ENCODE measurements at places on chromosomes 4 and X. TPM values are rescaled to one million over a fixed set of nuclear protein-coding genes. Genes with fewer than 3 reads are reported as not detected.

GRCh38 chr4:99625369-99625768 is 32.3 kb downstream of the C4orf54 start:
- H3K36me3 ChIP-seq = no peaks in the 10 kb centered on the region
- H3K4me3 ChIP-seq = no peak overlapping the region
- H3K27me3 ChIP-seq = no peaks in the 10 kb centered on the region
- DNase-seq = no peak
- H3K4me1 ChIP-seq = no peaks in the 10 kb centered on the region

DNA sequence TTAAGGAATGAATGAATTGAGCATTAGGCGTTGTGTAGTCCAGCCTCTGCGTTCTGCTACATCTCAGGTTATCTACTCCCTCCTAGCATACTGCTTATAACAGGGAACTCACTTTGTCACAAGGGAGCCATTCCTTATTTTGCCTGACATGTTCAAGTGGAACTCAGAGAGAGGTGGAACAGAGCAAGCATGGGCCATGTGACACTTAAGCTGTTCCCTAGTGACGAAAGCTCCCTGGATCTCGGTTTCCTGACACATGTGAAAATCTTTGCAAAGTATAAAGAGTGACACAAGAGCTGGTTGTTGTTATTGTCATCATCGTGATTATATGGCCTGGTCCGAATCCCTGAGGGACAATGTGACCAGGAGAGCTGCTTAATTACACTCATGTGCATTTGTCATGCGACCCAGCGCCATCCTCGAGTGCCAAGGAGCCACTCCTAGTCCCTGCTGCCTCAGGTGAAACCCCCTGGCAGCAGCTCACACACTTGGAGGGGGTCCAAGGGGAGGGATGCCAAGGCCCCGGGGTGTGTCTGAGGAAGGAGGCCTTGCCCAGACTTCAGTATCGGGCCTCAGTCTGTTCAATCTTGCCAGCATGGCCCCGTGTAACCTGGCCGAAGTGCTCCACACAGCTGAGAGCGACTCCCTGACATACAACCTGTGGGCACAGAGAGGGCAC is 98.5 kb upstream of the MAP3K15 start:
- peak; percentile 93 for DNase-seq
- no peaks in the 10 kb centered on the region for H3K36me3 ChIP-seq
- H3K27ac ChIP-seq = peak overlapping the region; percentile 62

GRCh38 chrX:36684053-36684452 is 324.1 kb upstream of the FAM47C start:
- no peaks in the 10 kb centered on the region for H3K27me3 ChIP-seq
- no peak for DNase-seq
- H3K4me3 ChIP-seq = no peak overlapping the region
- H3K36me3 ChIP-seq = no peaks in the 10 kb centered on the region

GRCh38 chrX:78759081-78759480 is 11.6 kb downstream of the LPAR4 start:
- H3K36me3 ChIP-seq = no peaks in the 10 kb centered on the region
- H3K4me3 ChIP-seq = no peak overlapping the region
- H3K27me3 ChIP-seq = no peaks in the 10 kb centered on the region
- H3K4me1 ChIP-seq = no peaks in the 10 kb centered on the region
- DNase-seq = no peak

DNA sequence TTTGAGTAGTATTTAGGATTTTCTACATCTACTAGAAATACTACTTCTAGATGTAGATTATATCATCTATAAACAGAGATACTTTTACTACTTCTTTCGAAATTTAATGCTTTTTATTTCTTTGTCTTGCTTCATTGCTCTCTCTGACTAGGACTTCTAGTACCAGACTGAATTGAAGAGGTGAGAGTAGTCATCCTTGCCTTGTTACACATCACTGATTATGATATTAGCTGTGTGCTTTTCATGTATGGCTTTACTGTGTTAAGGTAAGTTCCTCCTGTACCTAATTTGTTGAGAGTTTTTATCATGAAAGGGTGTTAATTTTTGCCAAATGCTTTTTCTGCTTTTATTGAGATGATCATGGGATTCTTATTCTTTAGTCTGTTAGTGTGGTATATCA is 19.6 kb upstream of the IL2 start:
- no peaks in the 10 kb centered on the region for H3K27me3 ChIP-seq
- no peak for DNase-seq
- H3K4me1 ChIP-seq = no peaks in the 10 kb centered on the region
- no peak overlapping the region for H3K27ac ChIP-seq
- no peaks in the 10 kb centered on the region for H3K36me3 ChIP-seq

- H3K4me3 ChIP-seq = no peak overlapping the region
- no peaks in the 10 kb centered on the region for H3K4me1 ChIP-seq
- no peak overlapping the region for H3K27ac ChIP-seq
- H3K36me3 ChIP-seq = no peaks in the 10 kb centered on the region
- no peaks in the 10 kb centered on the region for H3K27me3 ChIP-seq
Measured at GRCh38 chrX:135295238-135295943, 13.9 kb upstream of the ETDC start.

DNA sequence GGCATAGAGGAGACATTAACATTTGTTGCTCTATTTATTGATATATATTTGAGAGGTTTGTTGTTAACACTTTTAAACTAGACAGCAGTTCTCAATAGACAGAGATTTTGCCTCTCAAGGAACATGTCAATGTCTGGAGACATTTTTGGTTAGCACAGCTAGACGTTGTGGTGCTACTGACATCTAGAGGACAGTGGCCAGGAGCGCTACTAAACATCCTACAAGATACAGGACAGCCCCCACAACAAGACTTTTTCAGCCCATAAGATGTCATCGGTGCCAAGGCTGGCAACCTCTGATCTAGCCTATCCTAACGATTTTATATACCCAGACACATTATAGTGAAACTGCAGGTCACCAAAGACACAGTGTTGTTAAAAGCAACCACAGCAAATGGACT is 18.4 kb upstream of the CTSO start:
- H3K4me3 ChIP-seq = no peak overlapping the region
- no peaks in the 10 kb centered on the region for H3K4me1 ChIP-seq
- H3K27me3 ChIP-seq = no peaks in the 10 kb centered on the region
- no peak for DNase-seq
- H3K27ac ChIP-seq = no peak overlapping the region
- H3K36me3 ChIP-seq = no peaks in the 10 kb centered on the region

GRCh38 chrX:136094962-136095361 is 52.4 kb upstream of the FHL1 start:
- H3K27me3 ChIP-seq = no peaks in the 10 kb centered on the region
- no peak overlapping the region for H3K27ac ChIP-seq
- no peak overlapping the region for H3K4me3 ChIP-seq

DNA sequence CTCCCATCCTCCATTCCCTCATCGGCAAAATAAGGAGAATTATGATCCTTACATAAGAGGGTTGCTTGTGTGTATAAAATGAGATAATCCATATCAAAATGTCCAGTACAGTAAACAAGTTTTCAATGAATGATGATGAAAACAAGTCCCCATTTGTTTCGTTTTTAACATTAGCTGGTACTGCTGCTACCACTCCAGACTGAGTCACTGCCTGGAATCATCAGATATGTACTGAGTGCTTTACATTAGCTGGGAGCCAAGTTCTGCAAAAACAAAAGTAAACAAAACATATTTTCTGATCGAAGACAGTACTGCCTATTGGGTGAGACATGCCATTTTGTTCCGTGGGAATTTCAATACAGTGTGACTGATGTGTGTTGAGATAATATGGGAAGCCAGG is 123.2 kb upstream of the IGFBP7 start:
- no peak overlapping the region for H3K27ac ChIP-seq
- H3K4me1 ChIP-seq = no peaks in the 10 kb centered on the region
- H3K36me3 ChIP-seq = no peaks in the 10 kb centered on the region
- H3K4me3 ChIP-seq = no peak overlapping the region
- H3K27me3 ChIP-seq = no peaks in the 10 kb centered on the region

GRCh38 chrX:48522291-48522690 is 683 bp downstream of the EBP start:
- H3K27me3 ChIP-seq = no peaks in the 10 kb centered on the region
- peaks cover 4% of the 10 kb centered on the region for H3K4me1 ChIP-seq
- H3K27ac ChIP-seq = peak overlapping the region; percentile 71
- H3K4me3 ChIP-seq = no peak overlapping the region
- no peak for DNase-seq

- no peak overlapping the region for H3K4me3 ChIP-seq
- no peaks in the 10 kb centered on the region for H3K36me3 ChIP-seq
- H3K27ac ChIP-seq = no peak overlapping the region
- H3K4me1 ChIP-seq = no peaks in the 10 kb centered on the region
- H3K27me3 ChIP-seq = no peaks in the 10 kb centered on the region
Measured at GRCh38 chr4:26507286-26507685, 17.0 kb upstream of the CCKAR start.

DNA sequence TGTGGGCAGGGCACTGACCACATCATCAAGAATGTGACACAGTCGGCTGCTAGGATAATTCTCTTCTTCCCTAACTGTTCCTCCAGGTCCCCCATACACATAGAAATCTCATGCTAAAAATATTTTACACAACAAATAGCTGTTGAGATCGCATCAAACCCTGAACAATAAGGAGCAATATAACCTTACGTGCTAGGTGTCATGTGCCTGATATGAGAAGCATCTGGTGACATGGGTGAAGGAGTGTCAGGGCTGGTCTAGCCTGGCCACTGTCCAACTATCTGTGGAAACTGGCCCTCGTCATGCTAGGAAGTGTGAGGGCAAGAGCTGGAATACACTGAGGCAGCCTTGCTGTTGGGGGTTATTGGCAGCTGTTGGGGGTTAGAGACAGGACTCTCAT is 167.3 kb upstream of the PGRMC2 start:
- no peaks in the 10 kb centered on the region for H3K36me3 ChIP-seq
- H3K4me3 ChIP-seq = no peak overlapping the region
- DNase-seq = peak; percentile 45
- no peaks in the 10 kb centered on the region for H3K27me3 ChIP-seq

DNA sequence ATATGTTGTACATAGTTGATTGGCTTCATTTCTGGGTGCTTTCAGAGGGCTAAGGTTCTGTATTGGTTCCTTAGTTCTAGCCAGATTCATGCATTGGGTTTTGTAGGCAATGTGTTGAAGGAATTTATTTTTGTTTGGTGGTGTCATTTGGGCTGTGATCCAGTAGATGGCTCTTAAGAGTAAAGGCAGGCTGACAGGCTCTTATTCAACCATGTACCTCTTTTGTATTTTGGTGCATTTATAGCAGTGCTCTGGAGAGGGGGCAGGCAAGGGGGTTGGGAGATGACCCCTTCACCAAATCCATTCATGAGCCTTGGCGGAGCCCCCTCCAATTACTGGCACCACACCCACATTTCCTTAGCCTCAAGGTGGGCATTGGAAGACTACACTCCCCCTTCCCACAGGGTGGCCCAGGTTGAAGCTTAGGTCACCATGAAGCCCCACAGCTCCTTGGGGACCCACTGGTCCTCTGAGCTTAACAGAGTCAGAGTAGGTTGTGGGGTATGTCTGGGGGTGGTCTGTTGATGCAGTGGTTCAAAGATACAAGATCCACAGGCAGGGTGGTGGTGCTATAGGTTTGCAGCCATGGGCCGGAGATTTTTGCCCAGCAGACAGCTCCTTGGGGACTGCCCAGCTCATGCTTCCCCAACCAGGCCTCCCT is 143.0 kb upstream of the GNPDA2 start:
- H3K27me3 ChIP-seq = no peaks in the 10 kb centered on the region
- no peak overlapping the region for H3K4me3 ChIP-seq
- no peak overlapping the region for H3K27ac ChIP-seq
- no peaks in the 10 kb centered on the region for H3K36me3 ChIP-seq
- DNase-seq = no peak
- H3K4me1 ChIP-seq = no peaks in the 10 kb centered on the region

GRCh38 chr4:79923281-79923680 is 149.7 kb downstream of the ANTXR2 start:
- H3K27ac ChIP-seq = no peak overlapping the region
- H3K4me3 ChIP-seq = no peak overlapping the region
- no peaks in the 10 kb centered on the region for H3K36me3 ChIP-seq
- H3K4me1 ChIP-seq = no peaks in the 10 kb centered on the region
- no peaks in the 10 kb centered on the region for H3K27me3 ChIP-seq
- DNase-seq = no peak

- H3K4me3 ChIP-seq = no peak overlapping the region
- no peaks in the 10 kb centered on the region for H3K36me3 ChIP-seq
- DNase-seq = no peak
- no peaks in the 10 kb centered on the region for H3K4me1 ChIP-seq
Measured at GRCh38 chrX:4932790-4933189, 1219.3 kb upstream of the PRKX start.

DNA sequence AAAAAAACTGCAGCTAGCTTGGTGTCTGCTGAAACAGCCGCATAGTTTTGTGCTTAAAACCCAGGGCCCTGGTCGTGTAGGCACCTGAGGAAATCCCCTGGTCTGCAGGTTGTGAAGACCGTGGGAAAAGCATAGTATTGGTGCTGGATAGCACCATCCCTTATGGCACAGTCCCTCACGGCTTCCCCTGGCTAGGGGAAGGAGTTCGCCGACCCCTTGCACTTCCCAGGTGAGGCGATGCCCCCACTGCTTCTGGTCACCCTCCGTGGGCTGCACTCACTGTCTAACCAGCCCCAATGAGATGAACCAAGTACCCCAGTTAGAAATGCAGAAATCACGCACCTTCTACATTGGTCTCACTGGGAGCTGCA is 1105.1 kb downstream of the STPG2 start:
- H3K36me3 ChIP-seq = no peaks in the 10 kb centered on the region
- no peaks in the 10 kb centered on the region for H3K4me1 ChIP-seq
- no peak for DNase-seq
- H3K27ac ChIP-seq = no peak overlapping the region

The SLC9B1 gene
- total RNA-seq = 0.50 TPM

The RGS12 gene
- total RNA-seq = 24.2 TPM

The NXF2 gene
- not detected for total RNA-seq

The SSX4 gene
- total RNA-seq = not detected

The MCTS1 gene
- total RNA-seq = 36.2 TPM

The RAB9B gene
- total RNA-seq = 2.1 TPM

The RNF128 gene
- 62.7 TPM for total RNA-seq

The MAGEH1 gene
- total RNA-seq = 40.1 TPM

All from thyroid gland (tissue), 4 donors.